NCI-H2081 (cell line): ENCODE measurements at places on chromosomes 3 and 15.

- DNase-seq, result peak; percentile 7
Measured at GRCh38 chr3:18098960-18099587, 326.1 kb downstream of the SATB1 start.

GRCh38 chr15:70249616-70250015 is 151.9 kb upstream of the TLE3 start:
- DNase-seq, result no peak

- DNase-seq, result peak; percentile 40
Measured at GRCh38 chr3:143693506-143693905, 154.8 kb downstream of the SLC9A9 start.

DNA sequence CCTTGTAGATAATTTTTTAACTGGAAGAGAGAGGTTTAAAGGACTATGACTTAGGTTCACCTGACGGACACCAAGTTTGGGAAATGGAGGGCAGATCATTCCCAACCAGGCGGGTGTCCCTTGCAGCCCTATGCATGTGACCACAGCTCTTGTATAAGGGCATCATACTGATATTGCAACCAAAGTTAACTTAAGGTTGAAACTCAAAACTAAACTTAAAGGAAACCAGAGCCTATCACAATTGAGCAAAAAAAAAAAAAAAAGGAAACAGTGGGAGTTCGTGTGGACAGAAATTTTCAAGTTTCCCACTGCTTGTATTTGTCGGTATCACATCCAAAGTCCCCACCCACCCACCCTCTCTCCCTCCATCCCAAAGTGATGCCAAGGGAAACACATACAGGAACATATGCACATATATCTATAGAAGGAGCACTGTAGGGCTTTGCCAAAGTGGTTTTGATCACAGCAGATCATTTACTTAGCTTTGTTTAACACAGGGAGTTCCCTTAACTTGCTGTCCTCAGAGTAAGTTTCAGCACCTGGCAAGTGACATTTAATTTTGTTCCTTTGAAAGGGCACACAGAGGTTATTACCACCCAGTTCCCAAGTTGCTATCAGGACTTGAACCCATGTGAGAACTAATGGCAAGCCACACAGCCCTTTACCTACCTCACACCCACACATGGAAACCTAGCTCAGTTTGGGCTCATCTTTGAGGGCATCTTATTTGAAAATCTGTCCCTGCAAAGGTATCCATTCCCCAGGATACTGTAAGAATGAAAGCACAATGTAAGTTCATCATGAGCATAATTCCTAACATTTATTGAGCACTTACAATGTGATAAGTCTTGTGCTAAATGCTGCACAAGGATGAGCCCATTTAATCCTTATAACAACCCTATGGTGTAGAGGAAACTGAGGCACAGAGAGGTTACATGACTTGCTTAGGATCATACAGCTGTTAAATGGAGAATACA is 204.5 kb upstream of the CMC1 start:
- DNase-seq, result no peak

DNA sequence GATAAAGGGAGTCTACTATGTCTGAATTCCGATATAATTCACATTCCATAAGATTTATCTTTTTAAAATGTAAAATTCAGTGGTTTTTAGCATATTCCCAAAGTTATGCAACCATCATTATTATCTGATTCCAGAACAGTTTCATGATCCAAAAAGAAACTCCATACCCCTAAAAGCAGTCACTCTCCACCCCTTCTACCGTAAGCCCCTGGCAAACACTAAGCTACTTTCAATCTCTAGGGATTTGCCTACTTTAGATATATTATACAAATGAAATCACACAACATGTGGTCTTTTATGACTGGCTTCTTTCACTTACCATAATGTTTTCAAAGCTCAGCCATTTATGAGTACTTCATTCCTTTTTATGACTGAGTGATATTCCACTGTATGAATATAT is 65.6 kb downstream of the TMEM212 start:
- DNase-seq, result no peak

DNA sequence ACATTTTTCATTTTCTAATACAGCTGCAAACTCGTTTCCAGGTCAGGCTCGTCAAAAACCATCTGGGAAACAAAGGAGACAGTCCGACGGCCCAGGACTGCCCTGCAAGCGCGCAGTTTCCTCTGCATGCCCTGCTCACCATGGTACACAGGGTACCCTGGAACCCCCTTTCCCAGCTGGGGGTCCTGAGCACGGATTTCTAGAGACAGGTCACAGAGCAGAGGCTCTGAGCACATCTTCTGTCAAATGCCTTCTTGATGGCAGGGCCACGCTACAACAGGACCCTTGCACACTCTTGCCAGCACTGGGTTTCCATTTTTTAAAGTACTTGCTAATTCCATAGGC is 8.1 kb downstream of the ZXDC start:
- DNase-seq, result no peak

DNA sequence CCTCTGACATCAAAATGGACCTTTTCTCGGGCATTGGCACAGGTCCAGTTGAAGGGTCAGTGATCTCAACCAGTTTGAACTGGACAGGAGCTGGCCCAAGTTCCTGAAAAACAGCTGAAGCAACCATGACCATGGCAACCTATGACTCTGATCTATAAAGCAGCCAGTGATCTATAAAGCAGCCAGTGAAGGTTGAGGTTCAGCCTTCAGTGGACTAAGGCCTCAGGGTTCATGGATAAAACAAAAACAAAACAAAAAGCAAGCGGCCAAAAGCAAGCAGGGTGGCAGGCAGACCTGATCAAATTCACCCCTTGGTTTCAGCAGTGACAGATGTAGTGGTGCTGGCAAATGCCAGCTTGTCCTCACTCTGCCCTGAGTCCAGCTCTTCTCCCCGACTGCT is 10.0 kb upstream of the CHRNB4 start:
- DNase-seq, result no peak

DNA sequence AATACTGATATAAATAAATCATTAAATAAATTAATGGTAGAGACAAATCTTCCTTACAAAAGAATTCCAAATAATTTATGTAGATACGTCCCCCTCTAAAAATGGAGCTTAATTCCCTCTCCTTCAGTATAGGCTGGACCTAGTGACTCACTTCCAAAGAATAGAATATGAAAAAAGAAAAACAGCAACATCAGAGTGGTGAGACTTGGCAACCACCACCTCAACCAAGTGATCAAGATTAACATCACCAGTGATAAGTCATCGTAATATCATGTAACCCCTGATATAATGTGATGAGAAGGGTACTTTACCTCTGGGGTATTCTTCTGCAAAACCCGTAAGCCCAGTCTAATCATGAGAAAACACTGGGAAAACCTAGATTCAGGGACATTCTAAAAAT is 13.4 kb downstream of the GOLGB1 start:
- DNase-seq, result no peak

DNA sequence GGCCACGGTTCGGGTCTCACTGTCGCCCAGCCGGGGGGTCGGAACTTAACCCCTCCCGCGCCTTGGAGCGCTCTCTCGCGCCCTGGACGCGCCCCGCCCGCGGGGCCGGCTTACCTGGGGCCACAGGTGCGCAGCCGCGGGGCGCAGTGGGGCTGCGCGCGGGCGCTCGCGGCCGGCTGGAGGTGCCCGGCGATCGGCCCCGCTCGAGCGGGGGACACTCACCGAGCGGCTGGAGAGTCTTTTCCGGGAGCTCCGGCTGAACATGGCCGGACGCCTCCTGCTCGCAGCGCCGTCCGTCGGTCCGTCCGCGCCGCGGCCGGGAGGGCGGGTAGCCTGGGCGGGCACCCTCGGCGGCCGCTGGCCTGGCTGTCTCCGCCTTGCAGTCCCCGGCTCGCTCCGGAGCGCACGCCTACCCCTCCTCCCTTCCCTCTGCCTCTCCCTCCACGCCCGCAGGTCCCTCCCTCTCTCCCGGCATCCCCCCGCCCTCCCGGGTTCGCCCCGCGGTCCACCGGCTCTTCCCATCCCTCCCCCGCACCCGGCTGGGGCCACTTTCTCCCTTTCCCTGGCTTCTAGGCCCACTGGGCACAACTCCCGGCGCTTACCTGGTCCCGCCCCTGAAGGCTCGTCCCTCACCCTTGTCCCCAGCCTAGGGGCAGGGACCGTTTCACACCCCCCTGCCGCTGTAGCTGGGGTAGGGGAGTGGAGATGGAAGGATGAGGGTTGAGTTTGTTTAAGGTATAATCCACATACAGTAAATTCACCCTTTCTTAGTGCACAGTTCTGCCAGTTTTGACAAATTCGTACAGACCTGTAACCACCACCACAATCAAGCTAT is 220.1 kb upstream of the PRICKLE2 start:
- peak; percentile 66 for DNase-seq

DNA sequence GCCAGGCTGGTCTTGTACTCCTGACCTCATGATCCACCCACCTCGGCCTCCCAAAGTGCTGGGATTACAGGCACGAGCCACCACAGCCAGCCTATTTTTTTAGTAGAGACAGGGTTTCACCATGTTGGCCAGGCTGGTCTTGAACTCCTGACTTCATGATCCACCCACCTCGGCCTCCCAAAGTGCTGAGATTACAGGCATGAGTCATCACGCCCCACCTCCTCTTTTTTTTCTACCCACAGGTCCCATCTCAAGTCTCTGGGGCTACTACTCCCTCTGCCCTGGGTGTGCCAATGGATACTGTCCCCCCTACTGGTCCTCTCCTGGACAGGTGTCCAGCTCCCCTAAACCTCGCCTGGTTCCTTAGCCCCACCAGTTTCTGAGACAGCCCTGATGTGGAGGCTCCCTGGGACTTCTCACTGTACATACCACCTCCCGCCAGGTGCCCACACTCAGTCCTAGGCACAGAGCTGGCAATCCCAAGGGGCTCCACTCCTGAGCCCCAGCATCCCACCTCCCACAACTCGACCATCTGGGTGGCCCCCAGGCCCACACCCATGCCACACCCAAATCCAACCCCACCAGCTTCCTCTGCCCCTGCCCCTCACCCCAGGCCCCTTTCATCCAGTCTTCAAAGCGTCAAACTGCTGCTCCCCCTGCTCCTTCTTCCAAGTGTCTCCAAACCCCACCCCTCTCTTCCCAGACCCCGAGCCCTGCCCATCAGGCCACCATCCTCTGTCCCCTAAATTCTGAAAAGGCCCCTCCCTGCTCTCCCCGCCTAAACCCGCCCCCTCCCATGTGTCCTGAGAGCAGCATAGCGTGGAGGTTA is 13.1 kb upstream of the CYP11A1 start:
- no peak for DNase-seq

GRCh38 chr3:78857494-78858111 is 910.2 kb downstream of the ROBO1 start:
- DNase-seq, result peak; percentile 78

GRCh38 chr3:37605572-37606153 is 256.0 kb upstream of the CTDSPL start:
- DNase-seq, result no peak

DNA sequence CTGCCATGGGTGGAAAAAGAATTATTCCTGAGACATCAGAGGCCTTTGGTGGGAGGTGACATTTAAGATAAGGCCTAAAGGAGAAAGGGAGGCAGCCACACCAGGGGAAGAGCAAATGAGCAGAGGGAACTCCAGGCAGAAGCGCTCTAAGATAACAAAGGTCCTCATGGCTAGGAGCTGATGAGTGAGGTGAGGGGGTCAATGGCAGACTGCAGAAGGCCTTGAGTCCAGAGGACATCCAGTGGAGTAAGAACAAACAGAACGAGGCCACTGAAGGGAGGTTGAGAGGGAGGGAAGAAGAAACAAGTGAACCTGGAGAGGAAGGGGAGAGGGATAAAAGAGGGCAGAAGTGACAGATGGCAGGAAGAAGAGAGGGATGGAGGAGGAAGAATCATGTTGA is 97.3 kb downstream of the CTNNB1 start:
- no peak for DNase-seq

DNA sequence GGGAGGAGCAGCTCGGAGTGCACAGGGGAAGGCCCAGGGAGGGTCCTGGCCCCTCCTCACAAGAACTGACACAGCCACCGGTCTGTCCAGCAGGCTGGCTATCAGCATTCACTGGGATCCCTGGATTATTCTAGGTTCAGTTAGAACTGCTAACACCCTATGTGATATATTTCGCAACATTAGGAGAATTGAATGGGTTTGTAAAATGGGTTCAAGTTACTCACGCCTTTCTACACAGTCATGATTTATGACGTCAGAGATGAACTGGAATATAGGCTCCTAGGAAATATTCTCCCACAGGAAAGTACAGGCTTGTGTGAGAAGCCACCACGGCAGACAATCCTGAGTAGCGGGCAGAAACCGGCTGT is 969 bp upstream of the BSN start:
- DNase-seq, result no peak

DNA sequence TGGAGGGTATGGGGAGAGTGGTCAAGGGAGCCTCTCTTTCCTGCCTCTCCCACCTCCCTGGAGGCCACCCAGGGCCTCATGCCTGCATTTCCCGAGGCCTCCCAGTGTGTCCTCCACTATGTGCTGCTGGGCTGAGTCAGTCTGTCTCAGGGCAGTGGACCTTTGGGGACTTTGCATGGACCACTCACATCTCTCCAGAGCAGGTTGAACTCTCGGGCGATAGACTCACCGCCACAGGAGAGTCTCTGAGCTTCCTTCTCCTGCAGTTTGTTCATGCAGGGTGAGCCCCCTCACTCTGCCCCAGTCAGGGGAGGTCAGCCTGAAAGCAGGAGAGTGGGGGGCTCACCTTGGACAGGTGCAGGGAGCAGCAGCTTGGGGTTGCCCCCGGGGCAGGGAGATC is 60.5 kb upstream of the SEC22A start:
- DNase-seq, result no peak

GRCh38 chr3:167783781-167784180 is 48.3 kb downstream of the SERPINI1 start:
- DNase-seq, result no peak

DNA sequence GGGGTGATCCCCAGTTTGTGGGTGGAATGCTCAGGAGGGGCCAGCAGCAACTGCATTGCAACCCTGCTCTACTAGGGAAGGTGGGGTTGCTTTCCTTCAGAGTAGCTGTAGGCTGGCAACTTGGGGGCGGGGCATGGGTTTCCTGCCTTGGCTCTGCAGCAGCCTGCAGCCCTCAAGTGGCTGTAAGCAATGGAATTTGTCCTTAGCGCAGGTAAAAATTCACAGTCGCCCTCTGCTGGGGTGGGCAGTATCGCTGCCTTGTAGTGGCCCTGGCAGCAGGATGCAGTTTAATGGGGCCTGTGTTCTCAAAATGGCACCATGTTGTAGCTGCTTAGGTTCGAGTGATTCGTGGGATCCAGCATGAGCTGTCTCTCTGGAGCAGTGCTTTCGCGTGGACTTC is 29.8 kb downstream of the STT3B start:
- no peak for DNase-seq

- no peak for DNase-seq
Measured at GRCh38 chr3:44065311-44066094, 176.2 kb upstream of the TOPAZ1 start.

- no peak for DNase-seq
Measured at GRCh38 chr15:30997270-30997669, 5.8 kb upstream of the MTMR10 start.

- no peak for DNase-seq
Measured at GRCh38 chr3:38129058-38129457, 7.9 kb downstream of the ACAA1 start.

- DNase-seq, result no peak
Measured at GRCh38 chr3:36457667-36458066, 77.4 kb downstream of the STAC start.

DNA sequence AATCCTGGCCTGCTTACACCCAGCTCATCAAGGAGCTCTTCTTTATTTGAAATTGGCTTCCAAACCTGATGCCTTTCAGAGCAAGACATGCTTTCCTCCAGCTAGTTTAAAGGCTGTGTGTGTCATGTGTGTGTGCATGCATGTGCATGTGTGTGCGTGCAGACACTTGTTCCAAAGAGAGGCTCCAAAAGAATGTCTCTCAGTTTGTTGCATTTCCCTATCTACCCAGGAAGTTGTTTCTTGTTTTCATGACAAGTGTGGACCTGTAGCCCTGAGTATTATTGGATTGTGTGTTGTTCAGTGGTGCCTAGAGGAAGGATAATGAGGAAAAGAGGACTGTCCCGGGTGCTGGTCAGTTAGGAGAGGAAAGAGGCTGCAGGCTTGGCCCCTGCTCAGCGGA is 240.0 kb downstream of the THSD4 start:
- no peak for DNase-seq
